ENCODE measurements at places on chromosomes 16 and 17.

GRCh38 chr17:46910179-46910927, 12.6 kb upstream of the GOSR2 start:
- no peak for DNase-seq

DNA sequence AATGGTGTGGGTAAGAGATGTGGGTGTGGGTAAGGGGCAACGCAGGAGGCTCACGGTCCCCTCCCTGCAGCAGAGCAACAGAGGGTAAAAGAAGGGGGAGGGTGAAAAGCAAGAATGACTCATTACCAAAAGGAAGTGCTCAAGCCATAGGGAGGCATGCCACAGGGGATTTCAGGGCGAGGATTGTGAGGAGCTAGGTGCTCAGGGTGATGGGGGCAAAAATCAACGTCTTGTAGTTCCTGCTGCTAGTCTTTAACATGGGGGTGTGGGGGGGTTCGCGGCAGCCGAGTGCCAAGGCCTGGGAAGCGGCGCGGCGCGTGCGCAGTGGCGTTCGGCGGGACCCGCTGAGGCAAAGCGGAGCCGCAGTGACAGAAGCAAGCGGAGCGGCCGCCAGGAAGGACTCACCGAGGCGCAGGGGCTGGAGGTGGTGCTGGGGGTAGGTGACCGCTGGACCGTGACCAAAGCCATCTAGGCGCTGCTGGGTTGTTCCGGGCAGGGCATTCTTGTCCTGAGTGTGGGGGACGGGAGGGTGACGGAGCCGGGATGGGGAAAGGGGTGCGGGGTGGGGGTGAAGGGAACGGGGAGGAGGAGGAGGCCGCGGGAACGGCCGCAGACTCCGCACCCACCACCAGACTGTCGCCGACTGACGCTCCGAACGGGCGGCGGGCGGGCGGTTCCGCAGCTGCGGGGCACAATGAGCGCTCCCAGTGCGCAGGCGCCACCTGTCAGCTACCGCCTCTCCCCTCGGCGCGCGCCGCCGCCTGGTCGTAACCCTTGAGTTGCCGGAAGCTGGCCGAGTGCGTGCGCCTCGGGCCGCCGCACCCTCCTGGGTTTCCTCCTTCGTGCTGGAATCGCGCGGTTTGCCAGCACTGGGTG, at the start of gene SSH2:
SSH2 (minus strand) TSS at position 696 of the 876 bp plus-strand sequence; CDS start at position 468, 228 bp downstream.
- peak; percentile 87 for DNase-seq

DNA sequence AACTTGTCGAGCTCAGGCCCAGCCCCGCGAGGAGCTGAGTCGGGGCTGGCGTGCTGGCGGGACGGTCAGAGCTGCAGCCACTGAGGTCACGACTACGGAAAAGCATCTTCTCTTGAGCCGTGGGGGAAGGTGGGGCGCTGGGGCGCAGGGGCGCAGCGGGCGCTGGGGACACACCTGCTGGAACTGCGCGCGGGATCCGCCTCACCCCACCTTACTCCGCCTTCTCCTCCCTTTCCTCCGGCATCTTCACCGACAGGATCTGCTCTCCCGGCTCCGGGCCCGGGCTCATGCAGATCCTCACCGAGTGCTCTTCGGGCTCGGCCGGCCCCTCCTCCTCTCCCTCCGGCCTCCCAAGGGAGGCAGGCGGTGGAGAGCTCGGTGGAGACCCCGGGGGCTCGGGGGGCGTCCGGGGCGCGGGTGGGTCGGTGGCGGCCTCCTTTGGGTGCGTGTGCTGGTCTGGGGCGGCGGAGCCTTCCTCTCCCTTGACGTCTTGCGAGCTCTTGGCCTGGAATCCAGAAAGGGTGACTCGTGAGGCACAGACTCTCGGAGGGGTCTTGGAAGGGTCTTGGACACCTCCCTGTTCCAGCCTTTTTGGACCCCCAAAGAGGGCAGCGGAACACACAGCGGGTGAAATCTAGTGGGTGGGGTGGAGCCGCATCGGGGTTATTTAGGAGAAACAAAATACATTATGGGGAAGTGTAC, 81.8 kb upstream of the KIFC3 start:
- DNase-seq, result no peak

DNA sequence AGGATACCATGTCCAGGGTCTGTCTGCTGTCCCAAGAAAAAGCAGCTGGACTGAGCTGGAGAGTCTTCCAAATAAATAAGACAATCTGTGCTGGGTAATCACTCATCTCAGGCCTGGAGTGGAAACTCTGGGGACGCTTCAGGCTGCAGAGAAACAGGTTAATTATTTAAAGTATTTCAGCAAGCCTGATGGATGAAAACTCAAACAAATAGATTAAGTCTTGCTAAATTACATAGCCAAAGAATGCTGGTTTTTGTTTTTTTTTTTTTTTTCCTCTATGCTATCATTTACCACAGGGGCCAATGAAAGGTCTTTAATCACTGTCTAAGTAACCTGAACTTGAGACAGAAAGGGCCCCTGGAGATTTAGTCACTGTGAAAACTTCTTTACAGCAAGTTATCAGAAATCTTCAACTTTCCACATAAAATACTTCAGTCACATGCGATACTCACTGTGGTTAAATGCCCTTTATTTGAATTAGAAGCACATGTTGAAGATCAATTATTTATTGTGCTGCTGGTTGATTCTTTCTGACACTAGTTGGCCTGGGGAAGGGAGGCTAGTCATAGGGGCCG, 31.0 kb upstream of the KCNJ2 start:
- no peak for DNase-seq

DNA sequence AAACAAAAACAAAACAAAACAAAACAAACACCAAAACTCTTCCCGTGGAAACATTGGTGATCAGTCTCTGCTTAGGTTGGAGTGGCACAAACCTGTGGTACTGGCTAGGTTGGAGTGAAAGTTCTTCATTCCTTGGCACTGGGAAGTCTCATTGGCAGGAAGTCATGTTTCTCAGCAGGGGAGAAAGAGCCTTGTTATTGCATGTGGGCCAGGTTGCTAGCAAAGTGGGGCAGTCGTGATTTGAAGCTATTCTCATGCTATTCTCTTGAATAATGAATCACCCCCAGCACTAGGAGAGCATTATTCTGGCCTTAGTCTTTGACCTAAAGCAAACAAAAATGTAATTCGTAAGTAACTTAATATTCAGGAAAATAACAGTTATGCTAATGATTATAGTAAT, 24.3 kb upstream of the B4GALNT2 start:
- DNase-seq, result no peak

All from vagina (tissue), 2 donors.